ENCODE measurements at places on chromosomes 4 and X. TPM values are rescaled to one million over a fixed set of nuclear protein-coding genes. Genes with fewer than 3 reads are reported as not detected.

DNA sequence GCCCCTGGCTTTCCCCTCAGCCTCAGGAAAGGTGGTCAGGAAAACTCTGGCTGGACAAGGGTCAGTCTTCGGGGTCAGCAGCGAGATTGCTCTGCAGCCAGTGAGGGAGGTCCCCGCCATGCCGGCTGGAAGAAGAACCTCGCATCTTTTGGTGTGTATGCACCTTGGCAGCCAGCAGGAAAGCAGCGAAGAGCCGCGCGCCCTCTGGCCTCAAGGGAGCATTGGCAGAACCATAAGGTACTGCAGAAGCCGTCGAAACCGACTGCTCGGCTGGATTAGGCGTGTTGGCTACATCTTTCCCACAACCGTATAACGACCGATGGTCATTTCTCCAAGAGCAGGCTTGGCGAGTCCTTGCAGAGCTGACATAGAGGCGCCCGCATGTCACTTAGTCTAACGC lies 48.3 kb downstream of the GPR143 start:
- no peak for DNase-seq

GRCh38 chr4:112402098-112402497 lies 104.9 kb downstream of the ALPK1 start:
- DNase-seq = peak; percentile 18

DNA sequence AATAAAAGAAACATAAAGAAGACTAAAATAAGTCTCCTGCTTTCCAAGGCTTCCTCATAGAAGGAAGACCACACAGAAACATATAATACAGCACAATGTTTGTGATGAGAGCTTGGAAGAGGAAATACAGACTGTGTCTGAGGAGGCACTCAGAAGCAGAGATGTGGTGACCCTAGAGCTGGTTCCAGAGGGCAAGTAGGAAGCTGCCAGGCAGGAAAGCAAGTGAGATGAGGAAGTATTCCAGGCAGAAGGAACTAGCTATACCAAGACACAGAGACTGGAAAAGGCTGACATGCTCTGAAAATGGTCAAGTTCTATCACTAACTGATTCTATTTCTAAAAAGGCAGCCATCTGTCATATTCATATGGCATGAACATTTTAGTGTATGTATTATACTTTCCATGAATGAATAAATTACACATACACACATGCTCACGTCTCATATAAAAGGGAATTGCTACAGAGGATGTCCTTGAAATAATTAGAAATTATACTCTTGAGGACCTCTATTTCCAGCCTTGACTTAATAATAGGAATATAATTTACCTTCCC lies 16.6 kb upstream of the HSFX2 start:
- no peak for DNase-seq

DNA sequence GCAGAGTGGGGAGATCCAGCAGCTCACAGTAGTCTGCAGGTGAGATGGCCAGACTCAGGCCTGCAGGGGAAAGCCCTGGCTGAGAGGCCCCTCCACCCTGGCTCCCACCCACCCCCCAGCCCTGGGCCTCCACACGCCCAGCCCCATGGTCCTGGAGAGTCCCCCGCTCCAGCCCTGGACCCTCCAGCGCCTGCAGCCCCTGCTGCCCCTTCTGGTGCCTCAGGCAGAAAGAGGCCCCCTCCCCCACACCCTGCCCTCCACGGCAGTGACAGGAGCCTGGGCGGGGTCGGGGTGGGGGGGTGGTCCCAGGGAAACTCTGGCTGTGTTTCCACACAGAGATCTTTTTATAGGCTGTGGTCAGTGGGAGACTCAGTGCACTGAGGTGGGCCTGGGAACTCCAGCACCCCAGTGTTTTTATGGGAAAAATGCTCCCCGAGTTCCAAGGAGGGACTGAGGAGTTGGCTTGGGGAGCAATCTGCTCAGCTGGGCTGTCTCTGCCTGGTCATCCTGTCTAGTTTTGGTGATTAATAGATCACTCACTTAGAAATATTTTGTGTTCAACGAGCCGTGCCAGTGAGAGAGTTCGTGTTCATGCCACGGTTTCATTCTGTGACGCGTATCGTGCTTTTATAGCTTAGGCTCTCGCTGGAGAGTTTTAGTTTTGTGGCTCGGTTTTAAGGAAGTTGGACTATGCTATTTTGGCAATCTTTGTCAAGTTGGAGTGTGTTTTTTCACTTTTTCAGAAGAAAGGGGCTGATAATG lies 53.1 kb upstream of the HGFAC start:
- peak; percentile 94 for DNase-seq

GRCh38 chr4:38774181-38774955 lies 8.4 kb downstream of the TLR10 start:
- no peak for DNase-seq

DNA sequence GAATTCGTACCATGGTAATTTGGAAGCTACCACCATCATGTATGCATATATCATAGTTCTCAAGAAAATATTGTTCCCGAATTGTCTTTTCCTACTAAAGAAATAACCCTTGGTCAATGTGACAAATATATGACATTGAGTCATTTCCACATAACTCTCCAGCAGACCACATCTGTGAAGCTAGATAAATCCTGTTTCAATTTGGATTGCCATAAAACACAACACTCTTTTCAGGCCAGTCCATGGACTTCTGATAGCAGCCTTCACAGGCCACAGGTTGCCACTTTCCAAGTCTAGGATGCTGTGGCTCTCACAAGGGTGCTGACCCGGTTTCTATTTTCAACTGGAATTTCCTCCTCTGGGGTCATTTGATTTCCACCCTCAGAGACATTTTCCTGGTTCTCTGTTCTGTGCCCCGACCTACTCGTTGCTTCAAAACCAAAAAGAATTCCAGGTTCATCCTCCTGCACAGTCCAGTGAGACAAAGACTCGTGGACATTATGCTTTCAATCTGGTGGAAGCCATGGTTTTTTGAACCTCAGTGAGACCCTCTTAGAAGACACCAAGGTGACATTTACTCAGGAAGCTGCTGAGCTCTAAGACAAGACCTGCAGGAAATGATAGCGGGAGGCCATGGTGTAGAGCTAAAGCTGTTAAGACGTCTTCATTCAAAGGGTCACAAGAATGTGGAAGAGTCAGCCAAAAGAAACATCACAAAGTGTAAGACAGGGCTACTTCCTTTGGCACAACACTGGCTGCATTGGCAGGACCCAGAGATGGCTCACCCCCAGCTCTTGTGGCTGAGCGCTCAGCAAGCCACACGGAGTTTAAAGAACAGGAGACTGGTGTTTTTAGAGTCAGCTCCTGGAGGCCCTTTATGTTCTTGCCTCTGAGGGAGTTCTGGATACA lies 119.8 kb downstream of the AMELX start:
- no peak for DNase-seq

DNA sequence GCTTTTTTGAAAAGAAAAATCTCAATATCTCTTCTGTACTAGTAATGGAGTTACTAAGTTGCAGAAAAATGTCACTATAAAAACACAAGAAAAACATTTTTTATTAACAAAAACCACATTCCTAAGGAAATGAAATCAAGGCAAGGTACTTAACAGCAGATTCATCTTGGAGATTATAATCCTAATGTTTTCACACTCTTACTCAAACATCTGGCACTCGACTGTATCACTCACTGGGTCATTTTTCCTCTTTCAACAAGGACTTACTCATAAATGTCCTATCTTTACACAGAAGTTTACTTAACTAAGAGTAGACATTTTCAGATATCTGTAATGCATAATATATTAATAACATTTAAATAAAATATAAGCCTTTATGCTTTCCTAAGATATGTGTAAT lies 216.6 kb downstream of the NR3C2 start:
- DNase-seq = peak; percentile 20

Gene S100P
- not detected for total RNA-seq

Gene CNGA1
- total RNA-seq = not detected

Gene SSX7
- not detected for total RNA-seq

Gene NAAA
- 56.4 TPM for total RNA-seq

Gene SPANXN3
- not detected for total RNA-seq

Gene MAP3K15
- not detected for total RNA-seq
